ENCODE measurements at places on chromosomes 11 and 22. TPM values are rescaled to one million over a fixed set of nuclear protein-coding genes. Genes with fewer than 3 reads are reported as not detected.
A peak's percentile ranks its signal among the peaks of the same experiment; 100 is the strongest.

Gene ZNF215
- 0.22 TPM for total RNA-seq

Gene OR6A2
- not detected for total RNA-seq

Gene CSNK2A3
- total RNA-seq, result 1.2 TPM

Gene UBQLNL
- not detected for total RNA-seq

Gene RAB3IL1
- total RNA-seq, result 10.8 TPM

Gene SCGB1C1
- not detected for total RNA-seq

Gene RAB38
- total RNA-seq, result 0.73 TPM

DNA sequence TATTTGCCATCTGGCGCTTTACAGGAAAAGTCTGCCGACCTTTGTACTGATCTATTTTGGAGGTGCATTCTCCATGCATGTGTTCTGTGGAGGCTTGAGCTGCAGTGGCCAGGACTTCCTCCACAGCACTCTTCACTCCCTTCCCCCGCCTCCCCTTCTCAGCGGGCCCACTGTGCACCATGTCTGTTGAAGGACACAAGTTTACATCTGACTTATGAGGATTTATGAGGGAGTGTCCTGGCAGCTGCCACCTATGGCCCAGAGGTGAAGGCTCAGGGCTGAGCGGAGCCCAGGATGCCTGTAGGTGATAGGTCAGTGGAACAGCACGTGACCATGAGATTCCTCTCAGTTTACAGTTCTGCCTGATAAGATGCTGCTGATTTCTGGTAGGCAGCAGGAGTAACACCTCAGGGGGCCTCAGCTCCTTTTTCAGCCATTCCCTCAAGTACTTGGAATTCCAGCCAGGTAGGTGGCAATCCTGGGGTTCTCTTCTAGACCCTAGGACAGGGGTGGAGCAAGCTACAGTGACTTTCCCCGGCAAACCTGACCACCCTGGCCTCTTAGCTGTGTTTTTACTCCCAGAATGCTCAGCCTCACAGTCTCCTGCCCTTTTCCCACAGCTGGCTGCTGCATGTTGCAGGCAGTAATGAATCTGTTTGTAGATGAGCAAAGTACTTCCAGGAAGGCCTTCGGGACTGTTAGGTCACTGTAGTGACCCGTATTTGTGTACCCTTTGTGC is 59.9 kb downstream of the PPFIBP2 start:
- DNase-seq, result no peak

GRCh38 chr11:8262552-8263108 is 1.0 kb downstream of the LMO1 start:
- peak; percentile 62 for DNase-seq

- DNase-seq, result no peak
Observed at GRCh38 chr11:133949129-133949528, 7.6 kb downstream of the IGSF9B start.

DNA sequence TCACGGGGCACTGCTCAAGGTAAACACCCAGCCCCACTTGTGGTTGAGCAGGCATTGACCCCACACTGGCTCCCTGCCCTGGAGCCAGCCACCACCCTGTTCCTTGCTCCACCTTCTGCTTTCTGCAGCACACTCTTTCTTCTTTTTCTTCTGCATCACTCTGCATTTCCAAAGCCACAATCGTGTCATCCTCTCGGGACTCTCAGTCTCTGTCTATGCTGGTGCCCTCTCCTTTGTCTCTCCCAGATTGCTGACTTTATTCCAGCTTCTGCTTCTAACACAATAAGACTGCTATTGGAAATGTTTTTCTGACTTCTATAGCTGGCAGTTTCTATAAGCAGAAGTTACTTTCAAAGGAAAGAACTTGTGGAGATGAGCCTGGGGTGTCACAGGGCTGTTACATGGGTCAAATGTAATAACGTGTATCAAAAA is 14.4 kb downstream of the GRAP2 start:
- DNase-seq, result no peak

DNA sequence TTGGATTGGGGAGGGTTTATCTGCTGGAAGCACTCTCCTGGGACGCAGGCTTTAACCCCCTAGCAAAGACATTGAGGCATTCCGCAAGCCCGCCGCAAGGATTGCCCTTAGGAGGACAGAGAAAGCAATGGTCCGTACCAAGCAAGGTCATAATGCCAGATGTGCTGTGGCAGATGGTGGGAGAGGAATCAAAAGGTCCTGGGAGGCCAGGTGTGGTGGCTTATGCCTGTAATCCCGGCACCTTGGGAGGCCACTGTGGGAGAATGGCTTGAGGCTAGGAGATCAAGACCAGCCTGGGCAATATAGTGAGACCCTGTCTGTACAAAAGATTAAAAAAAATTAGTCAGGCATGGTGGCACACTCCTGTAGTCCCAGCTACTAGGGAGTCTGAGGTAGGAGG is 12.4 kb upstream of the PRAME start:
- no peak for DNase-seq

GRCh38 chr11:34168642-34169420 is 63.4 kb downstream of the NAT10 start:
- DNase-seq, result no peak

DNA sequence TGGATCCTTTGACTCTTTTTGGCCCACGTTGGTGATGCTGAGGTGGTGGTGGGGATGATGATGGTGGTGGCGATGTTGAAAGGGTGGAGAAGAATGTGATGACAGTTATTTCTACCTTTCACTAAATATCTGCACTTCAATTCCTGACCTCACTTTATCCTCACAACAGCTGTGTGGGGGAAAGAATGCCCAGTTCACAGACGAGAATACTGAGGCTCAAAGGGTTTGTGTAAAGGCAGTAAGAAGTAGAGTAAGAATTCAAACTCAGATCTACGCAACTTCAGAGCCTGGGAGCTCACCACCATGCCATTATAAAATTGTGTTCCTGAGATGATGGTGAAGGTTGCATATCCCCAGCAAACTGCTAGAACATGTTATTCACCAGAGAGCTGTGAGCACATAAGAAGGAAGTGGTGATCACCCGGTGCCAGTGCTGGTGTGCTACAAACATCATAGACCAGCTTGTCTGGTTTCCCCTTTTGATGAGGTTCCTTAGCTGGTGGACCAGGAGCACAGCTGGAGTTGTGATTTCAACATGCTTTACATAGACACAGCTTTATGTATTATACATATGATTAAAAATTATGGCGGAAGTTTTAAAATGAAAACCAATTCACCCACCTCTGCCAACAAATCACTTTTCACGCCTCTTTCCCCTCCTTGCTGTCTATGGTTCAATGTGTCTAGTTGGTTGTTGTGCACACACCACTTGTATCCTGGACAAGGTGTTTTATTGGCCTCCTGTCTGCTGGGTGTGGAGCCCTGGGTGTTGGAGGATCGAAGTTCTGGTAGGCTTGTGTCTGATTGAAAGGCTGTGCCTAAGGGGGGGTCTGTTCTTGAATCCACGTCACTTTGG is 6.2 kb downstream of the ST14 start:
- DNase-seq, result no peak

GRCh38 chr22:20937031-20937793 is 20.0 kb downstream of the CRKL start:
- DNase-seq, result no peak

DNA sequence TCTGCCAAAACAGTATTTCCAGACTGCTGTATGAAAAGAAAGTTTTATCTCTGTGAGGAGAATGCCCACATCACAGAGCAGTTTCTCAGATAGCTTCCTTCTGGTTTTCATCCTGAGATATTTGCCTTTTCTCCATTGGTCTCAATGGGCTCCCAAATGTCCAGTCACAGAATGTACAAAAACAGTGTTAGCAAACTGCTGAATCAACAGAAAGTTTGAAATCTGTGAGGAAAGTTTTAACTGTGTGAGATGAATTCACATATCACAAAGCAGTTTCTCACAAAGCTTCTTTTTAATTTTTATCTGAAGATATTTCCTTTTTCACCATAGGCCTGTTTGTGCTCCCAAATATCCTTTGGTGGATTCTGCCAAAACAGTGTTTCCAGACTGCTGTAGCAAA is 207.2 kb upstream of the TRIM48 start:
- no peak for DNase-seq

DNA sequence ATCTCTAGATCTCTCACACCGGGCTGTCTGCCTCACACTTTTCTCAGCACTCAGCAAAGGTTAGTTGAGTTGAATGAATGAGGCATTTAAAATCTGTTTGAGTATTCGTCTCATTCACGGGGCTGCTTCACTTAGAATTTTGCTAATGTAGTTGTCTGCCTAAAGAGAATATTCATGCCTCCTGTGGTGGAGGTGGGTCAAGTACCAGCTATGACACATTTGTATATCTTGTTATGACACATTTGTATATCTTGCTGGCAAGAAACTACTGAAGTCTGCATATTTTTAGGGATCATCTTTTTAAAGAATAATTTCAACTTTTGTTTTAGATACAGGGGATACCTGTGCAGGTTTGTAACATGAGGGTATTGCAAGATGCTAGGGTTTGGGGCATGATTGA is 43.1 kb downstream of the LDLRAD3 start:
- no peak for DNase-seq

GRCh38 chr11:114366331-114367243 is 33.7 kb downstream of the C11orf71 start:
- no peak for DNase-seq

DNA sequence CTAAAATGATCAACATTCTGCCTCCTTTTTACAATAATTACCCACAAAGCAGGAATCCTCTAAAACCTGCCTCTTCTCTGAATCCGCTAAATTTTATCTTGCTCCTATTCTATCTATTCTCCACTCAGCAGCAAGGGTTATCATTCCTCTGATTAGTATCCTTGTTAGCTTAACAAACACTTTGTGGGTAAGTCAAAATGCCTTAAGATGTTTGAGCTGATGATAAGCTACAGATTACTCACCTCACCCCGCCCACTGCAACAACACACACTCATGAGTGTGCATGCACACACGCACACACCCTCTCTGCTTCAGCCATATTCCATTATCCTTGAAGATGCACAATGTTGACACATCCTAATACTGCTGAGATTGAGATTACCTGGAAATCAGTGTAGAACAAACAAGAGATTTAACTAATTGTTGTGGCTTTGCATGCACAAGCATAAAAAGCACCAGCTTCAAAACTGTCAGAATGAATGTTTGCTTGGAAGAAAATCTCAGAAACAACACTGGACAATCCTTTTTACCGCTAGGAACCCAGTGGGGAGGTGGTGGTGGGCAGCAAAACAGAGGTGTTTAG is 130.9 kb downstream of the BBOX1 start:
- no peak for DNase-seq

GRCh38 chr11:127224276-127224675 is 223.7 kb upstream of the KIRREL3 start:
- DNase-seq, result no peak

- DNase-seq, result peak; percentile 88
Observed at GRCh38 chr22:27420817-27421361, 380.7 kb downstream of the MN1 start.

GRCh38 chr11:130163346-130164220 is 4.0 kb downstream of the ST14 start:
- no peak for DNase-seq

DNA sequence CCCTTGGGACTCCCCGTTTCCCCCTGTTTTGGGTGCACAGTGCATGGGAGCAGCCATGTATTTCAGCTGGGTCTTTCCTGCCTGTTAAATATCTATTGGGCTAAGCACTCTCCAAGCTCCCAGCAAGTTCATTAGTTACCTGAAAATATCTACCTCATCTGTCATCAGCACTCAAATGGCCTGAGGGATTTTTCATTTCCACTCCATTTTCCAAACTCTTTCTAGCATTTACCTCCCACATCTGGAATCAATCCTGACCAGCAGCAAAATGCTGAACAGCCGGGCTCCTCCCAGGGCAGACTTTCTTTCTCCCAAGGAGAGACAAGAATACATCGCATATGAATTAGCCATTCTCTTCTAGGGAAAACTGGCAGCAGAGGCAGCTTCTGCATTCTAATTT is 273.5 kb upstream of the MPPED2 start:
- no peak for DNase-seq

DNA sequence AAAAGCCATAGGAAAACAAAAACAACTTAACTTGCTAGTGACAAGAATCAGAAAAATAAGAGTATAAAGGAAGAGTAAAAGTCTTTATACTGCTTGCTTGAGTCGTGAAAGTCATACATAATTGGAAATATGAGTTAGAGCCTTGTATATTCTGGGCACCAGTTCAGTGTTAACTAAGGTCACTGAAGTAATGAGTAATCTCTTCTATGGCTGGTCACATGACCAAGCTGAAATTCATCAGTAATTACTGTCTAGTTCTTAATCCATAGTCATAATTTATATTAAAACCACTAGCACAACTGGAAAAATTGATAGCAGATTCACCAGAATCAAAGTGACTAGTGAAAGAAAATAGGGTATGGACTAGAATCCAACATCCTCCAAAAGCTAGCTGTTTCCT is 84.4 kb upstream of the SLC5A12 start:
- DNase-seq, result no peak

DNA sequence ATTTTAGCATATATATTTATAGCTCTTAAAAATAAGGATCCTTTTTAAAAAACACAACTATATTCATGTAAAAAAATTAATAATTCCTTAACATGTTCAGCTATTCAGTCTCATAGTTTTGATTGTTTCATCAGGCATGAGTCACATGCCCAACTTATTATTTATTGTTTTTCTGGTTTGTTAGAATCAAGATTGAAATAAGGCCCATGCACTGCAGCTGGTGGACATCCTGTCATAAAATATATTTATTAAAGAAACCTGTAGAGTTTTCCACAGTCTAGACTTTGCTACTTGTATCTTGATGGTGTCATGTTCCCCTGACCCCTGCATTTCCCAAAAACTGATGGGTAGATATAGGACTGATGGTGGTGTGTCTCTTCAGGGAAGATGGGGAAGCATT is 77.4 kb downstream of the PARVA start:
- no peak for DNase-seq

DNA sequence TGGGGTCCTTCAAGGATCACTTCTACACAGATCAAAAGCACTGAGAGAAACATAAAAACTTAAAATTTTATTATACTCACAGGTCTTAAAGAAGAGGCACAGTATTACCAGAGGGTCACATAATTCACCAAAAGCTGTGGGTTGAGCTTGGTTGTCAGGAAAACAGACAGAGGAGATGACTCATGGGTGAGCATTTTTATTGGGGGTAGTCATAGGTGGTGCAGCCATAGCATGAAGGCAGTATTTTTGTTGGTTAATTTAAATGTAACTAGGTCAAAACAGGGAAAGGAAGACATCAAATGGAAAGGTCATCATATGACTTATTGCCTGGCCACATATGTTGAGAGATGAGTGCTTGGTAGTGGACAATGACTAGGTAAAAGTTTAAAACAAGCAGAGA is 24.2 kb downstream of the OR5B17 start:
- DNase-seq, result no peak

- peak; percentile 60 for DNase-seq
Observed at GRCh38 chr11:32893343-32894148, 935 bp downstream of the QSER1 start.

All from Right ventricle myocardium superior (tissue), 1 donor.